HL-60 (cell line): ENCODE measurements at places on chromosomes 6 and 20.

GRCh38 chr6:130372786-130373185 is 7.0 kb downstream of the TMEM200A start:
- no peak for DNase-seq

DNA sequence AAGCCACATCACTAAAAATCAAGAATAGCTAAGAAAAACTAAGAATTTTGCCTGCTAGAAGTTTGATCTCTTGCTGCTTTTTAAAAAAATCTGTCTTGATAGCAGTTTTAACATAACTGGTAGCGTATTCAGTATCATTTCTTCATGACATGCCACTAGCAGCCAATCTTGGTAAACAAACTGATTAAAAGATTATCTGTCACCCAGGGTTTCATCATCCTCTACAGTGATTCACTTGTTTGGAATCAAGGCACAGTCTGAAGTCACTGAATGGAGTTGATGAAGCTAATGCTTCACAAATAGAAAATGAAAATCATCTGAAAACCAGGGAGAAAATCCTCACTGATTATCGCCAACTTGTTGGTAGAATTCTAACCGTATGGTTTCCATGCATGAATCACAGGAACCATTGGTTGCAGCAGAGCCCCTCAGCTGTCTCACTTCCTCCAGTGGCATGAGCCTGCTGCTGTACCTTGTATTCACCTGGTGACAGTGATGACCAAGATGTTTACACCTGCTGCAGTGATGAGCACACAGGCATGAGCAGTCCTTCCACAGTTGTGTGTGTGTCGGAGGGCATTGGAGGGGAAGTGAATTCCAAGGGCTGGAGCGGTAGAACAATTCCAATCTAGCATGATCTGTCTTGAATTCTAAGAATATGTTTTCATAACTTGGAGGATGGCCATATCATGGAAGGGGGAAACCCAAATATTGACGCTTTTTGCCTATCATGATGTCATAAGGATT is 275.0 kb downstream of the KHDC1L start:
- DNase-seq = no peak

DNA sequence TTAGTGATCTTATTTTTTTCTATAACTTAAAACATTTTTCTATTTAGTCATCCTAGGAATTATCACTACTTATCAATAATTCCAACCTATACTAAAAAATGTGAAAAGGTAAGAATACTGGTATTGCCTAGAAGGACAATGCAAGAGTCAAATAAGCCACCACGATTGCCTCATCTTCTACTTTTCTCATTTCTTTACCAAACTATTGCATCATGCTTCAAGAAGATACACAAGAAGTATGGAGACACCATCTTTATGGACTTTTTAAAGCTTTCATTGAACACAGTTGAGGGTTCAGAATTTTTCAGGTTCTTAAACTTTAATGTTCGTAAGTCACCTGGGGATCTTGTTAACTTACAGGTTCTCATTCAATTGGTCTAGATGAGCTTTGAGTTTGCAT is 25.9 kb downstream of the ELOVL2 start:
- DNase-seq = peak; percentile 15

- no peak for DNase-seq
These were observed 34.0 kb downstream of the MCHR2 start for GRCh38 chr6:99960027-99960426.

DNA sequence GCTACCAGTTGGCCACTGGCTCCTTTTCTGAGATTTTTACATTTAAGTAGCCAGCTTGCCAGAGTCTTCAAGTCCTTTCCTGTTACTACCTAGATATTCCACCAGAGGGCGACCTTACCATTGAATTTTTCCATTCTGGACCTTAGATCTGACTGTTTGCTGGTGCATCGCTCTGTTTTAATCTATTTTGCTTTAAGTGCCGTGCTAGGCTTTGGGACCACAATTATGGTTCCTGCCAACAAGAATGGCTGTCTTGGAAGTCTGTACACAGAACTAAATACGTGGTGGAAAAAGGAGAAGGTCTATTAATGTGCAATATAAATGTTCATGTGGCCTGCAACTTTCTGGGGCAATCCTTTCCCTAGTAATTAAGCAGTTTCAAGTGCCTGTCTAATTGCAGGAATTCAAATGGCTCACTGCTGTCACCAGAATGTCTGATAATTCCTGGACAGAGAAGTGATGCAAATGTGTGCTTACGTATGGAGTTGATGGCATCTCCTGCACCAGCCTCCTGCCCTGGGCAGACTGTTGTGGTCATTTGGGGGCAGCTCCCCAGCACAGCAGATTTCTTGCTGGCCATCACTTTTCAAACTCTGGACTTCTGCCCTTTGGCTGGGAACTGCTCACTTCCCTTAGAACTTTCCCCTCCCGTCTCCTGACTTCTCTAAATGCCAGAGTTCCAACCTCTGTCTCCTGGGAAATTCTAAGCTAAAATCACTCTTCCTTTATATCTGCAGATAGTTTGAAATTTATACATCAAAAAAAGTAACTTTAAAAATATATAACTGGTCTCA is 5.6 kb upstream of the HLA-DOA start:
- DNase-seq = peak; percentile 67

DNA sequence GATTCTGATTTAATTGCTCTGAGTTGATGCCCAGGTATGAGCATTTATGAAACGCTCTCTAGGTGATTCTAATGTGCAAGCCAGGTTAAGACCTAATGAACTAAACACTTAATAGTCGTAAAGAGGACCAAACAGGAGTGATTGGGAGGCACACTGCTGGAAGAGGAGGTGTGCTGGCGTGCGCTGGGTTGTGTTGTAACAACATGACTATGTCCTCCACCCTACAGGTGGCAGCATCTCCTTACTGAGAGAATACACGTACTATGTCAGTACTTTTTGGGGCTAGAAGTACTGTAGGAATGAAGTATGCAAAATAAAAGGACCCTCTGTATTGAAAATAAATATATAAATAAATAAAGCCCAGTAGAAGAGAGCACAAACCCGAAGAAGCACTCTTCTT is 11.9 kb downstream of the C6orf89 start:
- no peak for DNase-seq

DNA sequence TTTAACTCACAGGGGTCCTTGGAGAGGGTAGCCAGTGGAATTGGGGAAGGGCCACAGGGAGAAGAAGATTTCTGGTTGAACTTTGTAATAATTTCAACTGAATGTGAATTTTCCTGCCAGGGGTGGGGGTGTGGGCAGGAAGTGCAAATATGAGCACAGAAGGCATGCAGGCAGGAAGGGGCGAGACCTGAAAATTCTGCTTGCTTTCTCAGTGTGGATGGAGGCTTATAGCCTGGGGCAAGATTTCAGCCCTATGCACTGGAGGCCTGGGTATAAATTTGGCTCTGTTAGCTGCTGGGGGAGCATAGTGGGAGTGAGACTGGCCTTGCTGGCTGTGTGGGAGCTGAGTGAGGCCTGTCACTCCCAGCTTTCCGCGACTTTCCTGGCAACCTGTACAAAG is 54.4 kb downstream of the PERP start:
- no peak for DNase-seq

DNA sequence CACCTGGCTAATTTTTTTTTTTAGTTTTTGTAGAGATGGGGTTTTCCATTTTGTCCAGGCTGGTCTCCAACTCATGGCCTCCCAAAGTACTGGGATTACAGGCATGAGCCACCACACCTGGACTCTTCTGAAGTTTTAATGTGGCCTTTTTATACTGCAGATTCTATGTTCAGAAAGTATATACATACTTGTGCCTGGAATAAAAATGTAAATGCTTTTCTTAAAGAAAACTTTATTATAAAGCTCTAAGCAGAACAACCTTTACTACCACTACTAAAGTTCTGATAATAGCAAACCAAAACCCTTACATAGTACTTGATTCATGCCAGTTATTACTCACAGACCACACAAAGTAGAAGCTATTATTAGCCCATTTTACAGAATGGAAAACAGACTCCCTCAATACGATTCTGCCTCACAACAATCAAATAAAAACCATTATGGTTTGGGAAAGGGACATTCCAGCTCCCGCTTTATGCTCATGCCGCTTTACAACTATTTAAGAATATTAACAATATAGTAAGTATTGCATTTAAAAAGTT is 5.3 kb downstream of the PHIP start:
- DNase-seq = no peak

DNA sequence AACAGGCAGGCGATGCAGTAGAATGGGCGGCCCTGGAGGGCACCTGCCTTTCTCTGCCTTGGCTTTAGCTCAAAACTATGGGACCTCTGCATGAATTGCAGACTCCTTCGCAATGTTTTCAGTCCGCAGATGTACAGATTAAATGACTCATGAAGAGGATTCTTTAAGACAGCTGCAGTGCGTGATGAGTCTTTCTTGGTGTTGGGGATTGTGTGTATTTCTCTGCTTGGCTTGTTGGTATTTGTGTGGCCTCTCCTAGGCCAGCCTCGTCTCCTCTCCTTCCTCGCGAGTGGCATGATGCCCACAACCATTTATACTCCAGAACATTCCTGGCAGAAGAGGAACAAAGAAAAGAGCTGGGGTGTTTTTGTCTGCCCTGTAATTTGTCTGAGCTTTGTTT is 110.6 kb downstream of the SYNDIG1 start:
- DNase-seq = no peak

DNA sequence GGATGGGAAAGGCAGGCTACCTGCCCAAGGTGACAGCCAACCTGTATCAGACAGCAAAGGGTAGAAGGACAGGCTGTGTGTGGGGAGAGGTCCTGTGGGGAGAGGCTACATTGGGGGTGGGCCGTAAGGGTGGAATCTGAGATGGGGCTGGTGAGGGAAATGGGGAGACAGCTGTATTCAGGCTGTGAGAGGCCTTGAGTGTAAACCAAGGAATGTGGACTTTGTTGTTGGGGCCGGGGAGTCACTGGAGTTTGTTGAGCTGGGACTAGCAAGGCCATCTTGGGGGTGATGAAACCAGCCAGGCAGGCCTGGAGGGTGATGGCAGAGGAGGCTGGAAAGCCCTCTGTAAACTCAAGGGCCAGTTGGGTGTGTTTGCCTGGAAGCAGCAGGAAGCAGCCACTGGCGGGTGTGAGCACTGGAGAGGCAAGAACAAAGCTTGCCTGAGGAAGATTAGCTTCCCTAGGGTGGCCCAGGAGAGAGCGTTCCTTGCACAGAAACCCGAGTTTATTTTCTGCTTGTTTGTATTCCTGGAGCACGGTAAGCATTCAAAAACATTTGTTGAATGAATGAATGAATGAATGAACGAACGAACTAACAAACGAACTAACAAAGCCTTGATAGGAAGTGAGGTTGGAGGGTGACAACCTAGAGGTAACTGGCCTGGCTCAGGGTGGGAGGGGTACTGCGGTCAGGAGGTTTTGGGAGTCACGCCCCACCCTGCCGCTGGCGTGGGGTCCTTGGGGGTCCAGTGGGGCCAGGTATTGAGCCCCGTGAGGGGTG is 18.9 kb downstream of the TTBK1 start:
- DNase-seq = no peak
